NCI-H446 treated with DMSO at 0.1 percent for 48 hours (cell line): ENCODE measurements at places on chromosomes 5 and 9.

- peak; percentile 1 for DNase-seq
Measured at GRCh38 chr9:116737152-116737546, 50.0 kb downstream of the TRIM32 start.

DNA sequence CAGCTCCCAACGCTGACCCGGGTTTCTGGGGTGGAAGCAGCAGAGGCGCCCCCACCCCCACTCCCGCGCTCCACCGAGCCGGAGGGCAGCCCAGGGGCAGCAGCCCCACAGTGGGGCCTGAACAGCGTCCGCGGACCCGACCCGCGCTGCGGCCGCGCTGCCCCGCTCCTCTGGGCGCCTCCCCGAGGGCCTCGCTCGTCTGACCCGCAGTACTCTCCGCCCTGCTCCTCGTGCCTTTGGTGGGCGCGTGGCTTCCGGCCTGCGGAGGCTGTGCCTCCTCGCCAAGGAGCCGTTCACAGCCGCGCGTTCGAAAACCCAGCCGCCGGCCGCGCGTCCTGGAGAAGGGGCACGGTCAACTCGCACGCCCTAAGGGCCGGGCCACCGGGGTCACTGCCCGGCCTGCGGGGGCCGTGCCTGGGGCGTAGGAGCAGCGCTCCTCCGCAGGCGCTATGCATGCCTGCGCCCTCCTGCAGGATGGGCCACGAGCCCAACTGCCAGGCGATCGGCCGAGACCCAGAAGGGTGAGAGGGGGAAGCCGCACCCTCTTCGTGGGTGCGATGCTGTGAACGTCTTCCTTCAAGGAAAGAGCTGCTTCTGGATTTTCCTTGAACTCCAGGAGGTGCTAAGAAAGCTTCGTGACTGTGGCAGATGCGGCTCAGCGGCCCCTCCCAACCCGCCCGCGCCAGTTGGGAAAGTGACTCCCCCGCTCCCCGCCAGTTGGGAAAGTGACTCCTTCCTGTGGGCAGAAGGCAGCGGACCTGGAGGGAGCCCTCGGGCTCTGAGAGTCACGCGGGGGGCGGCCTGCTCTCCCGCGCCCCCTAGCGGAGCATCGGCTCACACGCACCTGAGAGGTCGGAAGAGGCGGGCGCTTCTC is 82.7 kb downstream of the HSD17B3 start:
- no peak for DNase-seq

GRCh38 chr5:51810592-51810991 is 427.3 kb downstream of the ISL1 start:
- DNase-seq, result no peak

DNA sequence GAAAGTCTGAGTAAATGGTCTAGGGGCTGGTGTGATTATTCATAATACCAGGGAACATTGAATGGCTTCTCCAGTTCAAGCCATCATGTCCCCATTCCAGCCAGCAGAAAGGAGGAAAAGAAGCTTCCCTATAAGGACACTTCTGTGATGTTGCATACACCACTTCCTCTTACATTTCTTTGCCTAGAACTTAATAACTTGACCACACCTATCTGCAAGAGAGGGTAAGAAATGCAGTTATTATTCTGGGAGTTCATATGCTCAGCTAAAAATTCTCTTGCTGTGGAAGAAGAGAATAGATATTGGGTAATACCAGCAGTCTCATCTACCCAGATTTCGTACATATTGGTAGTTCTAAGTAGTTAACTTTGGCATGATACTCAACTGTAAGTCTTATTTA is 166.1 kb downstream of the SLC28A3 start:
- no peak for DNase-seq

DNA sequence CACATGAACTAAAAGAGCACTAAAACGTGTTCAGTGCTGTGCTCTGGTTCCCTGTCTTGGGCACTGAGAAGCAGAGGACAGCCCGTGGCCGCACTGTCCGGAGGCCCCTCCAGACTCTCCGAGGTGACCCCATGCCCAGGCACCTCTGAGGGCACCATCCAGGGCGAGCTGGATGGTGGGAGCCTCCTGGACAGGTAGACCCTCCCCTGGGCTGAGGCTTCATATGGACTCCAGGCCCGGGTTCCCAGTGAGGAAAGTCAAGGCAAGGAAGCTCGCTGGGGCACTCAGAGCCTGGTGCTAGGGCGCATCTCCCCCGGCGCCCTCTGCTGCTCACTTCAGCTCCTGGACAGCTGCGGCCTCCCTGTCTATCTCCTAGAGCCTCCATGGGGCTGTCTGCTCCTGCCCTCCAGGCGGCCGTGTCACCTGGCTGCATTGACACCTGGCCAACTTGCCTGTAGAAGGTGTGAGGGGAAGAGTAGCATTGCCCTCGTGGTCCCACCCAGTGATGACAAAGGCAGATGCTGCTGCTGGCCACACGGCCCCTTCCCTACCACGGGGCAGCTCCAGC is 178.2 kb upstream of the IRX1 start:
- no peak for DNase-seq

- DNase-seq, result no peak
Measured at GRCh38 chr9:88710449-88710848, 175.5 kb downstream of the NXNL2 start.

DNA sequence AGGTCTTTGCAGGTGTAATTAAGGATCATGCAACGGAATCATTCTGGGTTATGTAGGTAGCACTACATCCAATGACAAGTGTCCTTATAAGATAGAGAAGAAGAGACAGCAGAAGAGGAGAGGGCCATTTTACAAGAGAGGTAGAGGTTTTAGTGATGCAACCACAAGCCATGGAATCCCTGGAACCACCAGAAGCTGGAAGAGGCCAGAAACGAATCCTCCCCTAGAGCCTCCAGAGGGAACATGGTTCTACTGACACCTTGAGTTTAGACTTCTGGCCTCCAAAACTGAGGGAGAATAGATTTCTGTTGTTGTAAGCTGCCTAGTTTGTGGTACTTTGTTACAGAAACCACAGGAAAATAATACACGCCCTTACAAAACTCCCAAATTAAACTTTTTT is 3.5 kb downstream of the FYB1 start:
- no peak for DNase-seq

DNA sequence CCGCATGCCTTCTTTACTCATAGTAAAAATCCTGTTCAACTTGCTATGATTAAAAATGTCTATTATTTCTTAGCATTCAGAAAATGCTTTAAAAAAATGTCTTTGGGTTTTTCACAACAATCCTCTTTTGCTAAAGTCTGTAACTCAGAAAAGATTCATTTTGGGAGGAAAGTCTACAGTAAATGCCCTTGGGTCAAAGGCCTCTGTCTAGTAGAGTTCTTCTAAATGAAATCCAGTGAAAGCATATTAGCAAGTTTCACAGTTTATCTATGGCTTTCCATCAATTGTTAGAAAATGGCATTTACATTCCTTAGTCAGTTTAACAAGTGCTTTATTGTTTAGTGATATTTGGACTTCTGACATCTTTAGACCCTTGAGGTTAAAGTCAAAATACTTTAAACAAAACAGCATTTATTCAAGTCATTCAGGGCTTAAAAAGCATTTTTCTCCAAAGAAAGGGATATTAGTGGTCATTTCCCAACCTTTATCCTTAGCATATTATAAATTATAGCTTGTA is 137.1 kb upstream of the TARS1 start:
- DNase-seq, result no peak

- no peak for DNase-seq
Measured at GRCh38 chr9:113963017-113963620, 87.0 kb downstream of the ZNF618 start.

- no peak for DNase-seq
Measured at GRCh38 chr9:40926404-40927259, 201.8 kb downstream of the FOXD4L6 start.

DNA sequence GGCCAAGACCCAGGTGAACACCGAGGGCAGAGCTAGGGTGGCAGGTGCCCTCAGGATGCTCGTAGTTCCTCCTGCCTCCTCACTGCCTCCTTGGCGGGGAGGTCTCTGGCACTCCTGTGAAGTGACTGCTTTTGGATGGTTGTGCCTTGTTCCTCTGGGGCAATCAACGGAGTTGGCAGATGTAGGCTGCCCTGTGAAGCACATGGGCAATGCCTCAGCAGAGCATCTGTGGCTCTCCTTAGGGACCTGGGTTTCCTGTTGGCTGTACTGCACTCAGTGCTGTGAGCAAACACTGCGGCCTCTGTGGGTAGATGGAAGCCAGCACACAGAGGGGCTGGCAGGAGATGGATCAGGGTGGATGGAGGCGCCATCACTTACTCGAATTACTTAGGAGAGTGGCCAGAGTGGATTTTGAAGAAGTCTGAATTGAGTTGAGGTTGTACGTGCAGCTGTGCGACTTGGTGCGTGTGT is 71.4 kb upstream of the COL5A1 start:
- DNase-seq, result peak; percentile 4

DNA sequence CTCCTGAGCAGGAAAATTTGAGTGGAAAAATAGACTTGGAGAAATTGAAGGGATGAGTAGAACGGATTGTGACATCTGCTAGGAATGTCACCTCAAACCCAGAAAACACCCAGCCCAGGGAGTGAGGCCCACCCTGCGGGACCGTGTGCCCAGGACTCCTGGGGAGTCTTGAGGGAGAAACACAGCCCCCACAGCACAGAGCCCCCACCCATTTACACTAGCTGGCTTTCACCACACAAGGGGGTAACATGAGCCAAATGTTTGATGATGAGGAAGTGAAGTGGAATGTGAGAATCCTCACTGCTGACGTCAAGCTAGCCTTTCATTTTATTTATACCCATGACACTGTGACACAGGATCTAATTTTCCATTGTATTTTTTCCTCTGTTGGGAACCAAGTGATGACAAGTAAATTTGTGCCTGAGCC is 42.8 kb upstream of the PDE8B start:
- peak; percentile 60 for DNase-seq

DNA sequence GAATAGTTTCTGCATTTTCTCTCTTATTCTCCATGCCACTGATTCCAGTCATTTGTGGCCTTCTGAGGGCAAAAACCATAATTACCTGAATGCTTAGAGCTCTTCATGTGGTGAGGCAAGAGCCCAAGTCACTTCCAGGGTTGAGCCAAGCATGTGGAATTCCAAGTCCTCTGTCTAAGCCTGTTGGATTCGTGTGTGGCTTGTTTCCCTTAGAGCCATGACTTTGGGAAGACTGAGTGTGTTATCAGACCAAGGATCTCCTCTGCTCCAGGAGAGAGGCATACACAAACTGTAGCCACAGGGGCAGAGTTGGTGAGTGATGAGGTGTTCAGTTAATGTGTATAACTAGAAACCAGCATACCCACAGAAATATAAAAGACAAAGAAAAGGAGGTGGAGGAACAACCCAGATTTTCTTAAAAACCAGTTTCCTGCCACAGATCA is 27.1 kb downstream of the SLC22A5 start:
- DNase-seq, result no peak

DNA sequence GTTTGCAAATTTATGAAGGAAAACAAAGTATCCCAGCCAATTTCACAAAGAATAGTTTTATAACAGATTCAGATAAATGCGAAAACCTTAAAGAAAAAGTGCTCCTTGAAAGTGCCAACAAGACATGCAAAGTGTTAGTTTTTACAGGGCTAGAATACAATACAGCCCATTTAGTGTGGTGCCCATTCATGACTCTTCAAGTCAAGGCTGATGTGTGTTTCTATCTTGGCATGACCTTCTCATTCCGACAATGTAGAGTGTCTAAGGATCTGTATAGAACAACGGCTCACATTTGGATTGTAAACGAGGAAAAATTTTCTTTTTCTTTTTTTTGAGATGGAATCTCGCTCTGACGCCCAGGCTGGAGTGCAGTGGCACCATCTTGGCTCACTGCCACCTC is 205.2 kb upstream of the SEMA6A start:
- no peak for DNase-seq

DNA sequence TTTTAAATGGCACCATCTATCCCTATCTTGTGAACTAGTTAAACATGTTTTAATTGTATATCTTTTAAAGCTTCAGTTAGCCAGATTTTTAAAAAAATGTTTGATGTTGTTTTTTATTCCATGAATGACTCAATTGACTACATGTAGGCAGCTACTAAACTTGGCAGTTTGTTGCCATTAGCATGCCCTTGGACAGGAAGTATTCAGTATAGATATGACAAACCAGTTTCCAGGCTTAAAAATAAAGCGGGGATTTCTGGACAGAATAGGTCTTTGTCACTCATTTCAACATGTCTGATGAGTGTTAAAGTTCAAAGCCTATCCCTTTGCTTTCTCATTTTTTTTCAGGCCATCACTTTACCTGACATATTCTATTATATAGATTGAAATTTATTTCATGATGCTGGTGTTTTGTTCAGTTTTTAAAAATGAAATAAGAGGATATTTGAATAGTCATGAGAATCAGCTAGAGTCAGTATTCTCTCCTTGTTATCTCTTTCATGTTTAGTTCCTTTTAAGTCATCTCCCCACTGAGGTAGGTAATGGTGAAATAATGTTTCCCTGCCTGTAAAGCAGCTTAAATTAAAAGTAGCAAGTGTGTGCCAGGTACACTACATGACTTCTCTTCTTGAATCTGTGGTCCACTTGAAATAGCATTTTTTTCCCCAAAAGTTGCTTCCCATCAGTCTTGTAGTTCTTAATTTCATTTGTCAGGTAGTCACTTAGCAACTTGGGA is 11.9 kb downstream of the TNFAIP8 start:
- DNase-seq, result no peak

DNA sequence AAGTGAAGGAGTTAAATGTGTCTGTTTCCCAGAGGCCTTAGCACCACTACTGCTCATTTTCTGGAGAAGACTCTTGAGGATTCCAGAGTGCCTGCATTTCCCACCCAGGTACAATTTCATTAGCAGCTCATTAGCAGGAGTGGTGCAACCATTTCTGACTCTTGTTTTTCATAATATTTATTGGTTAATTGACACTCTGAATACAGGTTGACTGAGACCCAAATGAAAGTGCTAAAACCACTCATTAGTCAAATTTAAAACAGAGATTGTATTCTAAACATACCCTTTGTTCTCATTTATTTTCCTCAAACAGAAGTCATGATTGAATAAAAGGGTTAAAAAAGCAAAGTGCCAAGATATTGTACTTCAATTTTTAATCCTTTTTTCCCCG is 134.5 kb downstream of the SIL1 start:
- DNase-seq, result no peak

DNA sequence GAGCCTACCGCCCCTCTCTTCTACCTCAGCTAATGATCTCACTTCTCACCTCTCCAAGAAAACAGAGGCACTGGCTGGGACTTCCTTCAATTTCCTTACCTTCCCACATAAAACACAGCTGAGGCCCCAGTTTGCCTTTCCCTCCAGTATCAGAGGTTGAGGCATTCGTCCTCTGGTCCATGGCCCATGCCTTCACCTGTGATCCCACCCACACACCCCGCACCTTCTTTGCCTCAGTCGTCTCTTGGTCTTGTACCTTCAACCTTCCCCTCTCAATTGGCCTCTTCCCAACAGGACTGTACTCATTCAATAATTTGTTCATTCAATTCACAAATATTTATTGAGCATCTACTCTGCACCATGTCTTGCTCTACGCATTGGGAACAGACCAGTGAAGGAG is 11.0 kb upstream of the NSD1 start:
- DNase-seq, result no peak
